Left ventricle myocardium inferior (tissue), 1 donor: ENCODE measurements at places on chromosomes 3 and 15.

DNA sequence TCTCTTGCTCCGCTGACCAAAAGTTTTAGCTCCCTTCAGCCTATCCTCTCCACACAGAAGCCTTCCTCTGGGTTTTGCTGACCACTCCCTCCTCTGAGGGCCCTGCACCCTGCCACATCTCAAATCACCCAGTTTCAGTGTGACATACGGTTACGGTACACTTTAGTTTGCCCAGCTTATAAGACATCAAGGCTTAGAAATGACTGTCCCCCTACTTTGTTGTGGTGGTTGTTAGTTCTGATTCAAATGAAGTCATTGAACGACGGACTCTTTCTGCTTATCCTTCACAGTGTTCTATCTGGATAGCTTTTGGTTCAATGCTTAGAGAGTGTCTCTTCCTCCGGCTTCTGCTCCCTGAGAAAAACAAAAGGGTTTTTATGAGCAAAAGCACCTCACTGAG lies 68.0 kb upstream of the NDUFB4 start:
- DNase-seq, result no peak

GRCh38 chr15:28995705-28996104 lies 109.9 kb downstream of the APBA2 start:
- no peak for DNase-seq

DNA sequence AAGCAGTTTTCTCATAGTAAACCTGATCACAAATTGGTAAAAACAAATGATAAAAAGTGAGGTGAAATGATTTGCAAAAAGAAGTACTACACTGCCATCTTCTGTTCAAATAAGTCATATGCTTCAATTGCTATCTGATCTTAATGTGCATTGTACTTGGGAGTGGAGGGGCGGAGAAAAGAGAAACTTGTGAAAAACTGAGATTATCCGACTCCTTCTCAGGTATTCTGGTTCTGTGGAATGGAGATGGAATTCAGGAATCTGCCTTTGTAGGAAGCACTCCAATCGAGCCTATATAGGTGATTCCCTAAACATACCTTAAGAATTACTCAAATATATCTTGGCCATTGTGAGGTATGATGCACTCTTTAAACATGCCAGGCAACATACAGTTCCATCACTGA lies 180.6 kb downstream of the CHL1 start:
- no peak for DNase-seq

- no peak for DNase-seq
Measured at GRCh38 chr3:16121391-16121790, 53.1 kb upstream of the GALNT15 start.

GRCh38 chr3:106208251-106208650 lies 339.4 kb upstream of the CBLB start:
- no peak for DNase-seq

- DNase-seq, result no peak
Measured at GRCh38 chr3:99974989-99975388, 139.3 kb downstream of the FILIP1L start.

DNA sequence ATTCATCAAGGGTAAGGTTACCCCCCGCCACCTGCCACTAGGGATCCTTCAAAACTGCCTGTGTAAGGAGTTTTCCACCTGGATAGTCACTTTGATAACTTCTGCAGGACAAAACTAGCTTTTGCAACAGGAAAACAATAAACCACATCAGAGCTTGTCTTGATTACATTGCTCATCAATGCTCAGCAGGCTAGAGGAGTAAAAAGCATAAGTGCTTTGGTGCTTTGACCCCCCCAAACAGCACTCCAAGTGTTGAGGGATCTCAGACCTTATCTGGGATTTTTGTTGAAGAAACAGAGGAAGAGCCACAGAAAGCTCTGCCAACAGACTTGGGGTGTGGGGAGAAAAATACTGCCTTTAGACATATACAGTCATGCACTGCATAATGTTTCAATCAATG lies 10.8 kb upstream of the PHLDB2 start:
- no peak for DNase-seq

- DNase-seq, result no peak
Measured at GRCh38 chr15:33071451-33071850, 123.1 kb downstream of the FMN1 start.
